ENCODE measurements at places on chromosomes 4 and X.

DNA sequence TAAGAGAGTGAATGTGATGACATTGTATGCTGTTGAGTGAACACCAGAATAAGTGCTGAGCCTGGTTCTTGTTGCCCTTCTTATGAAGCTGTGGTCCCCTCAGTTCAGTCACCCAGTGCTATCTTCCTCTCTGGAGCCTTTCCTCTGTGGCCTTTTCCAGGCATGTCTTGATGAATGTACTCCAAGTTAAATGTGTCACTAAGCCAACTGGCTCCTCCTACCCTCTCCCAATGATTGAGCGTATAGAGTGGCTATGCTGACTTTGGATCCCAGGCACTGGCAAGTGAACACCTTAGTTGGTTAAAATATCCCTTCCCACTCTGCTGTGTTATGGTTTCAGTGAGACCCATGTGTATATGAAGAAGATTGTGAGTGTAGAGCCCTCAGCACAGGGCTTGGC, 134.1 kb upstream of the MAMLD1 start:
- DNase-seq = no peak

- no peak for DNase-seq
Measured at GRCh38 chr4:147088146-147088545, 142.5 kb upstream of the TTC29 start.

GRCh38 chr4:98006060-98006459, 137.2 kb downstream of the STPG2 start:
- DNase-seq = no peak

GRCh38 chr4:168432419-168433146, 47.7 kb downstream of the DDX60L start:
- no peak for DNase-seq

DNA sequence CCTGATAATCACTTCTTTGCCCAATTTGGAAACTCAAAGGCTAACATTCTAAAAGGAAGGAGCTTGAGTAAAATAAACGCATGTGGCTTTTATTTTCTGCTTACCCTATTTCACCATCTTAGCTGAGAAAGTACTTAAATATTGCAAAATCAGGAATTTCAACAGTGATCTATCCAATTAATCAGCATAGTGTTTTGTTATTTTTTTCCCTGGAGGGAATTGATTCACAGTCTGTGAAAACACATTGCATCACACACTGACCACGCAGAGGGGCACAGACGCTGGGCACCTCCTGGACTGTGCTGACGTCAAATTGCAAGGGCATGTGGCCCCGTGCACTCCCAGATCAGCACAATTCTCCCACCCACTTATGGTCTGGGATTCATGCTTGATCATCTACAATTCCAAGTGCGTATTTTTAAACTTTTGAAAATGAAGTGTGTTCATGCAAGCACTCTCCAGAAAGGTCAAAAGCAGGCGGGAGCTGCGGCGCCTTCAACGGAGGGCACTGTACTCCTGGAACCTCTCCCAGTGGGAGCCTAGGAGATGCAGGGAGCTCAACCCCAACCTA, 320.6 kb upstream of the PPARGC1A start:
- DNase-seq = no peak

DNA sequence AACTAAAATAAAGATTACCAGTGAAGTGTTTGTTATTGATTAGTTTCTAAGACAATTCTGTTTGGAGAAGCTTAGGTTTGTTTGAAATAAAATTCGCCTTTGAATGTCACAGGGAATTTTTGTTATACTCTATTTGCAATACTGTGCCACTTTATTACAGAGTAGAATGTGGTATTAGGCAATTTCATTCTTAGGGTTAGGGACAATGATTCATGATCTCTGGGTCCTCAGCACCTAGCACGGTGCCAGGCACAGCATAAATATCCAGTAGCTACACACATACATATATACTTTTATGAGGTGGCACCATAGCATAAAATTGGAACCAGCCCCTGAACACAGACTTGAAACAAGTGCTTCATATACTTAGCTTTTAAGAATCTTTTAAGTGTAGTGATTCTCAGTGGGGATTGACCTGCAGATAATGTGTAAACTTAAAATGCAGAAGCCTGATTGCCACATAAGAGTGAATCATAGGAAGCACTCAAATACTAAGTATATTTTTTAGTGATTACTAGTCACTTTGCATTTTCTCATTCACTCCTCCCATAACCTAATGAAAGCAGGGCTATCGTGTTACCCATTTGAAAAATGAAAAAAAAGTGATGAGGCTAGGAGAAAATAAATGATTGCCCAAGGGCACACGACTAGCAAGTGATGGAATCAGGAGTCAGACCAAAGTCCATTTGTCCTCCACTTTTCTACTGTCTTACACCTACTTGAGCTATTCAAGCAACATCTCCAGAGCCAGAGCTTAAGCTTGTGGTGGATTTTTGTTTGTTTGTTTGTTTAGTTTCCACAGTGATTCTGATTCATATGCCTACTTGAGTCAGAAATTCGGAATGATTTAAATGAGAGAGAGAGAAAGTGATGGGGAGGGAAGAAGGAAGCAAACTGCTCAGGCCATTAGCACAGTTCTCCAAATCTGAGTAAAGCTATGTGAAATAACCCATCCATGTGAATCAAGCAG, 366.0 kb upstream of the FGF13 start:
- no peak for DNase-seq

GRCh38 chrX:155997436-155997835, at the start of gene IL9R:
IL9R (plus strand) TSS chrX:155997696; CDS start chrX:155997760, 64 bp downstream.
- no peak for DNase-seq

DNA sequence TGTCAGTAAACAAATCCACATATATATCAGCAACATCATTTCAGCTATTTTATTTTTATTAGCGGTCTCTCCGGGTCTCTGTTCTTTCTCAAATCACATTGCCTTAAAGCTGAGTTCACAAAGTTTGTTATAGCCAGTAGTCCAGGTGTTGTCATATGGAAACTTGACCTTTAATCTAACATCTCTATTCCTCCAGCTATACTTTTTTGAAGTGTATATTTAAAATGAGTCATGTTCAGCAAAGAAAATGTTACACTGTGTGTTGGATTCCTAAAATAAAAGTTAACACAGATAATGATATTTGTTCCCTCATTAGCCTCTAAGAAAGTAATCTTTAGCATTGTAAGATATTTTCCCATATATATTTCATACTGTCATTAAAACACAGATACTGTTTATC, 63.6 kb downstream of the SMARCAD1 start:
- no peak for DNase-seq

DNA sequence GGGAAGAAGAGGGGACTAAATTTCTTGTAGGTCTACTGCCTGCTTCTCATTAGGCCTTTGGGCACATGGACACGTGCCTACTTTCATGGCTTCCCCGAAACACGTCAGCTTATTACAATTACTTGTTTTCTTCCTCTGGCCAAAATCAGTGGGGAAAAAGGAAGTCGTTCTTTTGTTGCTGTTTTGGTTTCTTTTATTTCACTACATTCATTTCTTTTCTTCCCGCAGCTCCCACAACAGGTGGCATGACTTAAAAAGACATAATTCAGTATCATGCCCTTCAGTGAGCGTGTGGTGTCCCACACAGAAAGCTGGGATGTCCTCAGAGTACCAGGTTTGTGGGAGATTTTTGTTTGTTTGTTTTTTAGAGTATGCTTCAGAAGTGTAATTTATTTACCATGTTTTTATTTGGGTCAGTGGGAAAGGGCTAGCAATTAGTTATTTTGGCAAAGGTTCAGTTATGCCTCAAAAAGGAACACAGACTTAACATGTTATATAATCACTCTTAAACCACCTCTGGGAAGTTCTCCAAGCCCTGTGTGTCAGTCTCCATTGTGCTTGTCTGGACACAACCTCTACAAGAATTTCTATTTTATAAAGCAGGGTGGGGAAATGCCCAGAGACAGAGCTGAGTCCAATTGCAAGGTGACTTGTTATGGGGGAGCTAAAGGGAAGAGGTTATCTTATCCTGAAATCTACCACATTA, 44.2 kb upstream of the SPRY1 start:
- DNase-seq = no peak

DNA sequence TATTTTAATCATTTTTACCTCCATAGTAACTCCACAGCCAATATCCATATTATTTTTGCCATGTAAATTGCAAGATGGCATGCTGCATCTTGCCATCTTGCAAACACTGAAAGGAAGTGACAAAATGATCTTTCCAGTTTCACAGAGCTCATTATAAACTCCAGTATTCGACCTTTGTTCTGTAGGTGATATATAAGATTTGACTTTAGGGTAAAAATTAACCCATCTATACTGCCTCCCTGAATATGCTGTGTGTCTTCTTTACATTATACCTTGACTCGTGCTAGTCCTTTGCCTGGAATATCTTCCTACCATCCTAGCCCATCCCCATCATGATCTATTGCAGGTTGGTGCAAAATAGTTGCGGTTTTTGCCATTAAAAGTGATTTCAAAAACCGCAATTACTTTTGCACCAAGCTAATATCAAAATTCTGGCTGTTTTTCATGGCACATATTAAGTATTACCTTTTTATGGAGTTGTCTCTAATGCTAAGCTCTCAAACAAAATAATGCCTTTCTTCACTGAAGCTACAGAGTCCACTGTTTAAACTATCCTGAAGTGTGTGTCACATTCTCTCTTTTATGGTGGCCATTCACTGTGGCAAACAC, 161.1 kb downstream of the PCDH19 start:
- no peak for DNase-seq

GRCh38 chr4:128247906-128248305, 39.7 kb downstream of the PGRMC2 start:
- no peak for DNase-seq

GRCh38 chr4:142358656-142359055, 487.4 kb downstream of the INPP4B start:
- DNase-seq = no peak

- DNase-seq = no peak
Measured at GRCh38 chrX:39204353-39204752, 403.1 kb downstream of the MID1IP1 start.

GRCh38 chrX:129123795-129124194, 399.5 kb downstream of the SMARCA1 start:
- DNase-seq = no peak

GRCh38 chr4:89898304-89898716, 3.7 kb downstream of the MMRN1 start:
- DNase-seq = peak; percentile 28

GRCh38 chr4:39502019-39502663, 25.1 kb downstream of the UGDH start:
- no peak for DNase-seq

DNA sequence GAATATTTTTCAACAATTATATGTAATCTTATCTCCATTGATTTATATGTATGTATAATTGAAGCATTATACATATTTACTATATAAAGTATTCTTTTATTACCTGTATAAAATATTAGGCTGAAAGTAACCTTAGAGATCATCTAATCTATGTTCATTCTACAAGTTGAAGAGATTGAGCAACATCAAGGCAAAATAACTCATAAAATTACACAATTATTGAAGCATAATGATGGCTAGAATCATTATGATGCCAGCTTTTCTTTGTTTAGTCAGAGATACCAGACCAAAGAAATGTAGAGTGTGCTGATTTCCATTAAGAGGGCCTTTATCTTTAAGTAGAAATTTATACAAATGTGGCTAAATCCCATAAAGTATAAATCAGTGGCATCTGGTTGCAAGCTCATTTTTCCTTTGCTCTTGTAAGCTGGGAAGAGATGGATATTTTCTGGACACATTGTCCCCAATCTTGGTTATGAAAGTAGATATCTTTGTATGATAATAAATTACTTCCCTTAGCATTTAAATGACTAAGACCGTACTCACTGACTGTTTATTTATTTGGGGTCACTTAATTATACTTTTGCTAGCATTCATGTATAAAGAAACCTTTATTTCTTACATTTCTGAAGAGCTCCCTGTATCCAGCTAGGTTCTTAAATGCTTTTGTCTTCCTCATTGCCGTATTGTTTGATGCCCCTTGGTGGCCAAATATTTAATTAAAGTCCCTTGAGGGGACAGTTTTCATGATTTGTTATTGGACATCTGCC, 339.8 kb downstream of the PCDH7 start:
- DNase-seq = no peak

DNA sequence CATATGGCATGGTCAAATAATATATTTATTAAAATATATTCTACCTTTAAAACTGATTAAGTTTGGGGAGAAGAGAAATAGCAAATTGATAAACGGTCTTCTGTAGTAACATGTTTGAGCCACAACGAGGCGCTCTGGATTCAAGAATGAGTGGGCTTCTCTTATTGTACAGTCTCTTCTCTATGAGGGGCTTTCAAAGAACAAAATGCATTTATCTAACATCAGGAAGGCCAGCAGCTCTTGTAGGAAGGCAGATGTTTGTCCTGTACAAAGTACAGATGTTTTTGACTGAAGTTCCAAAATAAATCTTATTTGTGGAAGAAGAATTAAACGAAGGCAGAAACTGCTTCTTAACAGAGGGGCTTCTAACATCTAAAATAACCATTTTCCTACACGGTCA, 153.6 kb downstream of the RASL11B start:
- peak; percentile 11 for DNase-seq

- DNase-seq = no peak
Measured at GRCh38 chr4:52657292-52657617, 1.8 kb downstream of the USP46 start.

DNA sequence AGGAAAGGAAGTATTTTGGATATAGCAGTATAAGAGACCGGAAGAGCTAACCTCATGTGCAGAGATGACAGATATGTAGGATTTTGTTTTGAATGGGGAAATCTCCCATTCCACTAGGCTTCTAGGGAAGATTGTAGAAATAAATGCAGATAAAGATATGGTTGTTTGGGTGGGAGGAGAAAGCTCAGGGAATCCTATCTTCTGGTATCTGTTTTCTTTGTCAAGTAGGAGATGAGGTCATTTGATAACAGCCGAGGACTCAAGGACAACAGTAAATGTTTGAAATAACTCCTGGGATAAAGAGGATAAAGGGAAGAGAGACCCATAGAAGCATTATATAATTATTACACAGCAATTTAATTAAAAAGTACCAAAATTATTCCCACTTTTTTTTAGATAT, 24.7 kb upstream of the ZMAT1 start:
- DNase-seq = no peak

GRCh38 chrX:150211988-150212387, 151.1 kb upstream of the MAMLD1 start:
- no peak for DNase-seq

DNA sequence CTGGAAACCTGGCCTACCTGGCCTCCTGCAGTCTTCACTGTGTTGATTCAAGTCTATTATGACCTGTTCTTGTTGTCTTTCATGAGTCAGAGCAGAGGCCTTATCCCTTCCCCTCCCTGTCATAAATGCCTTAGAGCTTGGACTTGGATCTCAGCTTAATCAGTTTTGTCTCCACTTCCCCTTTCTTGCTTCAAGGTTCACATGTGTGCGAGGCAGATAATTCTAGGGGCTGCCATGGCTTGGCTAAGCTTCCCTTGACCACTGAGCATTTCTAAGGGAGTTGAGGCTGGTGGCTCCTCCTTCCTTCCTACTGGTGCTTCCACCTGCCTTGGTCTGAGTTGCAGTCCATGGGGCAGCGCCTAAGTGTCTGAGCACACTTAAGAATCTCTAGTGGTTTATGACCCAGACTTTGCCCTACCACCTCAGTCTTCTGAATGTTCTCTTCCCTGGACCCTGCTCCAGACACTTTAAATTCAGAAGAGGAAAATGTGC, 1.7 kb upstream of the HEPH start:
- peak; percentile 54 for DNase-seq
